Stimulated activated CD8-positive, alpha-beta memory T cell treated with anti-CD3 and anti-CD28 coated beads, Interleukin-15, amount 100 ng/mL, for 1 hour (primary cell): ENCODE measurements at places on chromosomes 5 and 9.

DNA sequence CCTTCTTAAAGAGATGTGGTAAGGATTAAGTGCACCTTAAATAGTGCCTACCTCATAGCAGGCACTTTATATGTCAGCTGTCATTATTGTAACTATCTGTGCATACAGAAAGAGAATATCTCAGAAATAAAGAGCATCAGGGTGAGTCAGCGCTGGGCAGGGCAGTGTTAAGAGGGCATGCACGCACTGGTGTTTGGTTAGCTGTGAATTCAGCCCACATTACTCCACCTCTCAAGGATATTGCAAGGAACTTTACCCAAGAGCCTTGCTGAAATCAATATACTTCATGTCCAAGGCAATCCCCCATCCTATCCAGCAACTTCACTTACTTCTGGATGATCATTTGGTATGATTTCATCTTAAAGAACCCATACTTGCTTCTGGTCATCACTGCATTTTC, 300.9 kb downstream of the NTRK2 start:
- DNase-seq: no peak

DNA sequence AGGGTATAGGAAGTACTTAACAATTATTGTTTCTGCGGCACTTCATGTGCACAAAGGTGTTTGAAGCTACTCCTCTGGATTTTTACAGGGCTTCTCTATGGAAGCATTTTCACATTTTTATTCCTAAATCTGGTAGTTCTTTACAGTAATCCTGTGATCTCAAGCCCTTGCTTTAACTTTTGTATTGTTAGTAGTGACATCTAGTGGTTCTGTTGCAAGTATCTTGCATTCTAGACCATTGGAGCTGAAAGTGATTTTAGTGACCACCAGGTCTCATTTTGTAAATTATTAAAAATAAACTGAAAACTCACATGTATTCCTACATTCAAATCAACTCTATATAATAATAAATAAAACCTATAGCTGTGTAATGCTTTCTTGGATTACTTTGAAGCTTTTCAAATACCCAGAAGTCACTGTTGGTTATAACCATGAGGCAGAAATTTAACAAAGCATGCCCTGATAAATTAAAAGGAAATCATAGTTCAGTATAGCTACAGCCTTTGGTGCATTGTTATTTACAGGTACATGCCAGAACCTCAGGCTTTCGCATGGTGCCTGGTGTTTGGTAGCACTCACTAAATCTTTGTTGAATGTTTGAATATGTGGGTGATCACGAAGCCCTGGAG, 18.9 kb downstream of the RPS23 start:
- no peak for DNase-seq

- DNase-seq: no peak
Observed at GRCh38 chr5:92147798-92148197, 764.7 kb upstream of the ARRDC3 start.

DNA sequence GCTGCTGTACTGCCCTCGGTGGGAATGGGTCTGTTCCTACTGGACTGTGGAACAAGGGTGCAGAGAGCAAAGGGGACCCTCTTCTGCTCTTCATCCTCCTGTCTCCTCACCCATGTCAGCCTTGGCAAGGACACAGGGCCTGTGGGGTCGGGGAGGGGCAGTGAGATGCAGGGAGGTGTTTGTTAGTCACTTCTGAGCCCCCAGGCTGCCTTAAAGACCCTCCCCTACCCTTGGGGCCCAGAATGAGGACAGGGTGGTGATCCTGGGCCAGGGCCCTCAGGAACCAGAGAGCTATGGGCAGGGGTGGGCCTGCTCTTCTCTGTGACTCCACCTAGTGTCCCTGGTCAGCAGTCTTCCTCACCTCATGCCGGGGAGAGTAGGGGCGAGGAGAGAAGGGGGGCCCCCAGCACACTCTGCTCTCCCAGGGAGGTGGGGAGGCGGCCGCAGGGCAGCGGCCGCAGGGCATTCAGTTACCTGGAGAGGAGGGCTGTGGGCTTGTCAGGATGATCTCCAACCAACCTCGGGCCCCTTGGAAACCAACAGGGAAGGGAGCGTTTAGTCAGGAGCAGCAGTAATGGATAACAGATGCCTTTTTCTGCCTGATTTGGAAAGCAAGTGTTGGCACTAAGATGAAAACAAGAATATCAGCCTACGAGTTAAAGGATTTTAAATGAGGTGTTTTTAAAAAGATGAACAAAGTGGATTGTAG, 62.0 kb upstream of the GARNL3 start:
- DNase-seq: no peak

- no peak for DNase-seq
Observed at GRCh38 chr5:133297293-133297692, 245.5 kb downstream of the HSPA4 start.
